ENCODE measurements at places on chromosomes 16 and 17.

- no peak for DNase-seq
Observed at GRCh38 chr17:744937-745336, 7.1 kb downstream of the GEMIN4 start.

- DNase-seq: no peak
Observed at GRCh38 chr17:36661047-36661666, 59.8 kb downstream of the MRM1 start.

GRCh38 chr17:64940055-64940454, 20.8 kb upstream of the LRRC37A3 start:
- DNase-seq: no peak

GRCh38 chr17:28549236-28550132, 2.9 kb downstream of the UNC119 start:
- DNase-seq: peak; percentile 31

DNA sequence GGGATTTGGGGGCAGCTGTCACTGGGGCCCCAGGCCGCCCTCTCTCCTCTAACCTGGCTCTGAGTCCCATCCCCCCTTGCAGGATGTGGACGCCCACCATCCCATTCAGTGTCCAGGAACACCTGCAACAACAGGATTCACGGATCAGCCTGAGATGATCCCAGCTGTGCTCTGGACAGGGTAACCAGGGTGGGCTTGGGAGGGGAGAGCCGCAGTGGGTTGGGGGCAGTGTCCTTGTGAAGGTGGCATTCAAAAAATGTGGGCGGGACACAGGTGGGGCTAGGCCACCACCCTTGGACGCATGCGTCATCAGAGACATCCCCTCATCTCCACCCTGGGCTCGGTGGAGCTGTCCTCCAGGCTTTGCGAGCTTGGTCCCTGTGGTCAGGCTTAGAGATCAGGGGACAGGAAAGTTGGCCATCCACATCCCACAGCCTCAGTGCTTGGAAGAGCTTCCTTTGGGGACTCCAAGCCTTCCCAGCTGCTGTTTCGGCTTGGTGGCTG, 19.1 kb downstream of the DEXI start:
- no peak for DNase-seq

DNA sequence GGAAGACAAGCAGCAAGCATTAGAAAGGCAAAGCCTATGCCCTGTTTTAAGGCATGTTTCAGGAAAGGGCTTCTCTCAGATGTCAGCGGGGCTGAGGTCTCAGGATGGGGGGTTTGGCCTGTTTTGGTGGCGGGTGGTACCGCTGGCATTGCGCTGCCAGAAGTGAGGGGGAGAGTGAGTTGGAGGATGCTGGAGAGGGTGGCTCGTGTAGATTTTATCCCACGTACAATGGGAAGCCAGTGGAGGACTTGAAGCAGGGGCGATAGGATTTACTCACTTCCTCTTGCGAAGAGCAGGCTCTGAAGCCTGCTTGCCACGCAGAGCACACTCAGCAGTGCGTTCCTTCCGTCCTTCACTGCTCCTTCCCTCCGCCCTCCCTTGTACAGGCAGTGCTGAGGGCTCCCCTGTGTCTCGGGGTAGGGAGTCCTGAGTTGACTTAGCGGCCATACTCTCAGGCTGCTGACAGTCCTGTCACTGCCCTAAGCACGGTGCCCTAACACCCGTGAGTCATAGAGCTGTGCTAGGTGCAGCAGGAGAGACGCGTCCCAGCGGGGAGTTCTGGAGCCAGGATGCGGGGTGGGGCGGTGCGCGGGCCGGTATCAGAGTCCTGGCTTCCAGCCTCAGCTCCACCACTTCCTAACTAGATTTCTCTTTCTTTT, 113.1 kb downstream of the SNX29 start:
- no peak for DNase-seq

- no peak for DNase-seq
Observed at GRCh38 chr16:66372078-66372897, 5.8 kb downstream of the CDH5 start.

GRCh38 chr16:12988071-12988470, 86.7 kb downstream of the SHISA9 start:
- DNase-seq: no peak

DNA sequence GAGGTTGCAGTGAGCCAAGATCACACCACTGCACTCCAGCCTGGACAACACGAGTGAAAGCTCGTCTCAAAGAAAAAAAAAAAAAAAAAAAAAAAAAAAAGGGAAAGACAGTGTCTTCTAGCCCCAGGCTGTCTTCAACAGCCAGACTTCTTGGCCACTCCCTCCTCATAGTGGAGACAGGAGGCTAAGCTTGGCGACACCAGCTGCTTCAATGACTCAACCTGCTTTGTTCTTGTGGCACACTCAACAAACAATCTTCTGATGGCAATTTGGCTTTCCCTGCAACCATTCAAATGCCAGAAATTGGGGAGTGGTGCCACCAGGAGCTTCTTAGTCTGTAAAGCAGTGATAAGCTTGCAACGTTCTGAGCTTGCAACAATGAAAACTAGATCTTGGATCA, 290.4 kb upstream of the DYNLRB2 start:
- DNase-seq: no peak

DNA sequence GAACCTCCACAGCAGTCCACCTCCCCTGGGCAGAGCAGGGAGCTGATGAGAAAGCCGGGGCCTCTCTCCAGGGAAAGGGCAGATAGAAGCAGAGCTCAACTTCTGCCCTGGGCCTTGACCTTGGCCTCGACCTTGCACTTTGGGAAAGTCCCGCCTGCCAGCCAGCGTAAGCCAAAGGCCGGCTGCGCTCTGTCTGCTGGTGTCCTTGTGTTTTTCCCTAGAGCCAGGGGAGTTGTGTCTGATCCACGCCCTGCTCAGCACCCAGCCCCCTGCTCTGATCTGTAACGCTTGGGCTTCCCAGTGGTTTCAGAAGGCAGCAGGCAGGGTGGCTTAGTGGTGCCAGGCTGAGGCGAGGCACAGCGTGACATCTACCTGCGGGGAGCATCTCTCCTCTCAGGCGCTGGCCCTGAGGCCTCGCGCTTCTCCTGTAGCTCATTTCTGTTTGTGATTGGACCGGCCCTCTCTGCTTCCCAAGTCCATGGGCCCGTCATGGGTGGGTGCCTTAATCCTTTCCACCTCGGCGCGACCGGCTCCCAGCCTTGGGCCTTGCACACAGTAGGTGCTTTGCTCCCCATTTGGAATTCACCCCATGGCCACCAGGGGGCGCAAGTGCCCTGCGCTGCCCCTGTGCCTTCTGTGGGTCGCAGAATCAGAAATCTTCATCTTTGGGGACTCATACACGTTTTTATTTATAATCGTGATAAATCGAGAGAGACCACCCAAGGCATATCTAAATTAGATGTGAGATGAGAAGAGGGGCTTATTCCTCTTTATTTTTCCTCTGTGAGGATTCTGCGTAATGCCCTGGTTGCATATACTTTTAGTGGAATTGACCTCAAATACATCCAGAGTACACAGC, 24.2 kb downstream of the SGSH start:
- DNase-seq: peak; percentile 40

DNA sequence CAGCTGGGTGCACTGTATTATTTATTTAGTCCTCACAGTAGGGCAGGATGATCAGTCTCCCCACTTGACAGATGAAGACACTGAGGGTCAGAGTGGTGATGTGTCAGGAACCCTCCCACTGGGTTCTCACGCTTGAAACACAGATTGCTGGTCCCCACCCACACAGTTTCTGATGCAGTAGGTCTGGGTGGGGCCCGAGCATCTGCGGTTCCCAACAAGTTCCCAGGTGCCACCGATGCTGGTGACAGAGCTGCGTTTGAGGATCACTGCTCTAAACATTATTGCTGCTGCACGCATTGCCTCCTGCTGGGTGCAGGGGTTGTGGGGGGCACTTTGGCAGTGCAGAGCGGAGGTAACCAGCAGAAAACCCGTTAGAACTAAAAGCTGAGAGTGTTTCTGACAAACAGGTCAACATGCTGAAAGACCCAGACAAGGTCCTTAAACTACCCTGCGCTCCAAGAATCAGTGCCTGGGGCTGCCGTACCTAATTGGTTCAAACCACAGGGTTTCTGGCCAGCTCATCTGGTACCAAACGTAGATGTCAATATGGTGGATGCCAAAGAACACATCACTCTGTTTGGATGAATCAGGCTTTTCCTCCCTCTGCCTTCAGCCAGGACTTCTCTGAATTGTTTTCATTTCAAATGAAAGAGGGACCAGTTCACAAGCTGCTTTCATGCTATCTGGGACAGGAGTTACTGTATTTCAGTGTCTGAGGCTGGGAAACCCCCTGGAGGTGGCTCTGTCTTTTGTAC, 76.0 kb downstream of the ABCC1 start:
- no peak for DNase-seq

GRCh38 chr17:77341069-77341541, 200.3 kb downstream of the SEC14L1 start:
- no peak for DNase-seq

DNA sequence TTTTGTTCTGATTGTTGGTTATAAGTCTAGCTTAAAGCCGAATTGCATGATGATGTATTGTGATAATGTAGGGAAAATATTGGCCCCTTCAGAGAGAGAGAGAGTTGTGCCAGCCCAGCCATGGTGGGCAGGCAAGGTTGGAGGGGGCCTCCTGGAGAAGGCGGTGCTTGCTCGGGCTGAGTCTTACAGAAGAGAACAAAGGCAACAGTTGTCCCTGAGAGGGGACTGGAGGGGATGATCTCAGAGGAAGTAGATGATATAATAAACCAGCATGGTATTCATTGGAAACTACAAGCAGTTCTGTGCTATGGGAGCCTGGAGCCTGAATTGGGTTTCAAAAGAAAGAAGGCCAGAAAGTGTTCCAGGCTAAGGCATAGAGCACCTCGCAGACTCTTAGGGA, 173.8 kb downstream of the RPTOR start:
- DNase-seq: no peak

DNA sequence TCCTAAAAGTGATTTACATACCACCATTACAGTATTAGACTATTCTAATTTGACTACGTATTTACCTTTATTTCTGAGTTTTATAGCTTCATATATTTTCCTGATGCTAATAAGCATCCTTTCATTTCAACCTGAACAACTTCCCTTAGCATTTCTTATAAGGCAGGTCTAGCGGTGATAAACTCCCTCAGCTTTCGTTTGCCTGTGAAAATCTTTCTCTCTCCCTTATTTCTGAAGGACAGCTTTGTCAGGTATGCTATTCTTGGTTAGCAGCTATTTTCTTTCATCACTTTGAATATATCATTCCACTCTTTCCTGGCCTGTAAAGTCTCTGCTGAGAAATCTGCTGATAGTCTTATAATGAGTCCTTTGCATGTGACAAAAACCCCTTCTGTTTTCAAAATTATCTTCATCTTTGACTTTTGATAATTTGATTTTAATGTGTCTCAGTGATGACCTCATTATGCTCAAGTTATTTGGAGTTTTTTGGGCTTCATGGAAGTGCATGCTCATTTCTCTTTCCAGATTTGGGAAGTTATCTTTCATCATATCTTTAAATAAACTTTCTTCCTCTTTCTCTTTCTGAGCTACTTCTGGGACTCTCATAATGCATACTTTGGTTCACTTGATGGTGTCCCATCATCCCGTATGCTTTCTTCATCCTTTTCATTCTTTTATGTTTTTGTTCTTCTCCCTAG, 285.4 kb upstream of the PMFBP1 start:
- no peak for DNase-seq

GRCh38 chr16:80280557-80280956, 260.2 kb upstream of the DYNLRB2 start:
- DNase-seq: no peak

- DNase-seq: no peak
Observed at GRCh38 chr17:37107406-37108083, 158.8 kb downstream of the AATF start.

DNA sequence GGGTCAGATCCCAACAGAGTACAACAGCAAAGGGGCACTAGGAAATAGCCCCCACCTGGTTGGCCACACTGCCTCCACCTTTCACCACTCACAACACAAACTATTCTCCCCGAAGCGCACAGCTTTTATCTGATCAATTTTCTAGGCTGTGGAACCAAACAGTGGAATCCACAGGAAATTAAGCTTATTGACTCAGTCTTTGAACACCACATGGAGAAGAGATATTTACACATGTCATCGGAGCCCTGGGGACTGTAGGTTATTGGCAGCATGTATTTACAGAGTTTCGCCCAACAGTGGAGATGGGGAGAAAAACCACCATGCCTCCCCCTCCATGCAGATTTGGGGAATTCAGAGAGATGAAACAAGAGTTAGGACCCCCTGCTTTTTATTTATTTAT, 154.8 kb downstream of the XYLT1 start:
- no peak for DNase-seq

DNA sequence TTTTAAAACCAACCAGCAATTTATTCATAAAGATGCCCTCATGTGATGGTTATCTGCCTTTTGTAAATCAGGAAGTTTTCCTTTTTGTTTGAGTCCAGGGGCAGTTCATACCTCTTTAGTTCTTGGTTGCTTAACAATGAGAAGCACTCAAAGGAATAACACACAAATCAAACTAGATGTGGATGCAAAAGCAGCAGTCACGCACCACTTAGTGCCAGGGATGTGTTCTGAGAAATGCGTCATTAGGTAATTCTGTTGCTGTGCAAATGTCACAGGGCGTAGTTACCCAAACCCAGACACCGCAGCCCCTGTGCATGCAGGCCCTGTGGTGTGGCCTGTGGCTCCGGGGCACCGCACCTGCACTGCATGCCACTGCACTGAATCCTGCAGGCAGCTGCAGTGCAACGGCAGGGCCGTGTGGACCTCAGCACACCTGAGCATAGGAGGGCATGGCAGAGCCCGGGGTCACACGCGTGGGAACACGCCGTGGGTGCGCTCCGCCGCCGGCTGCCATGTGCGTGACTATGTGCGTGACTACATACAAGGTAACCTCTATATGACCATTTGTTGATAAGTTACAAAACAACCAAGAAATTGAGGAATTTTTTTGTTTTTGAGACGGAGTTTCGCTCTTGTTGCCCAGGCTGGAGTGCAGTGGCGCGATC, 39.6 kb downstream of the PKD1 start:
- no peak for DNase-seq

- no peak for DNase-seq
Observed at GRCh38 chr17:68228817-68229570, 18.8 kb upstream of the AMZ2 start.

DNA sequence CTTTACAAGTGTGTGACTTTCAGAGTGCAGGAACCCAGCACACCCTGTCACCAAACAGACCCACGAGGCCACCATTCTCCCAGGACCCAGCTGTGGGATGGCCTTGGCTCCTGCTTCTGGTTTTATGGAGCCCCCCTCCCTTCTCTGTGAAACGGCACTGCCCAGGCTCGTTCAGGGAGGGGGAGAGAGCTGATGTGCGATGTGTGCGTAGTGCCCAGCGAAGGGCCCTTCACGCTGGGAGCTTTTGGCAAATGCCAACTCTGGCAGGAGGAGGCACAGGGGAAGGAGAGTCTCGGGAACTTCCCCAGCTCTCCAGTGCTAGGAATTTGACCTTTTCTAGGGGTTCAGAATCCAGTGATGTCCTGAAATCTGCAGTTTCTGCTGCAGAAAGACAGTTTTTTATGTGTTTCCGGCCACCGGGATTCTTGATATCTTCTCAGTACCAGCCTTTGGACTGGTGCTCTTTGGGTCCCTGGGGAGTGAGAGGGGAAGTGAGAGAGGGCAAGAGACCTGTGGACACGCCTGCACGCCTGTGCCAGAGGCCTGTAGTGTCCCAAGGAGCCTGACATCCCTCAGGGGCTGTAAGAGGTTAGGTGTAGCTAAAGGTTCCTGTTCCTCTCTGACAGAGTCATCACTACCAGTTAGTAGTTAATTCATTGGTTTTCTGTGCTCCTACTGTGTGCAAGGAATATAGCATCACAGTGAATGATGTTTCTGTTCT, 45.1 kb downstream of the CMIP start:
- no peak for DNase-seq

Data from RPMI8226 (cell line).